ENCODE measurements at places on chromosomes 12 and 14.

DNA sequence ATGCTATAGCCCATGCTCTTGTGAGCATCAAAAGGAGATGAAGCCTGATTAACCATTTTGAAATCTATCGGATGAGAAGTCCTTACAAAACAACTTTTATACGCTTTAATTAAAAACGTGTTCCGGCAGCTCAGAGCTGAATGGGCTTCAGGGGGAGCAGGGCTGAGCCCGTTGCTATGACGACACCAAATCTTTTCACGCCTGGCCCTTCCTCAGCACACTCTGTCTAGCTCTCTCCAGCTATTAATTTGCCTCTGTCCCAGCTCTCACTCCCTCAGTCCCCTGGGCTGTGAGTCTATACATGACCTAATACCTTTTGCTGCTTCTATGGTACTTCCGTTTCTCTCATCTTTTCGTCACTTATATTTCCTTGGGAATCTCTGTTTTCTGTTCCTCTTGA, 15.8 kb downstream of the FOXA1 start:
- DNase-seq = no peak

DNA sequence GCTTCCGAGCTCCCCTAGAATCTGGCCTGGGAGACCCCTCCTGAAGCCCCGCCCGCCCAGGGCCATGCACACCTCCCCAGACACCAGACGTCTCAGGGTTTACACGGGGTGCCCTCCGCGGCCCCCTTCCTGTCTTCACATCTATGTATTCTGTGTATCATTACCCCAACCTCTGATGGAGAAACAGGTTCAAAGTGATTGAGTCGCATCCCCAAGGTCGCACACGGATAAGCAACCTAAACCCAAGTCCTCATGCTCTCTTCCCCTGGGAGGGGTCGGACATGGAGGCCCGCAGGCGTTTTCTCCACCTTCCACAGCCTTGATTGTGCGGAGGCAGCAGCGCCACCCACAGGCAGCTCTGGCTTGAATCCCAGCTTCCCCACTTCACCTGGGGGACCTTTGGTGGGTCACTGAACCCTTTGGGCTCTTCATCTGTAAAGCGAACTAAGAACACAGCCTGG, 237.3 kb downstream of the BCL11B start:
- no peak for DNase-seq

- peak; percentile 64 for DNase-seq
Measured at GRCh38 chr12:69639400-69640016, 28.8 kb upstream of the LRRC10 start.

DNA sequence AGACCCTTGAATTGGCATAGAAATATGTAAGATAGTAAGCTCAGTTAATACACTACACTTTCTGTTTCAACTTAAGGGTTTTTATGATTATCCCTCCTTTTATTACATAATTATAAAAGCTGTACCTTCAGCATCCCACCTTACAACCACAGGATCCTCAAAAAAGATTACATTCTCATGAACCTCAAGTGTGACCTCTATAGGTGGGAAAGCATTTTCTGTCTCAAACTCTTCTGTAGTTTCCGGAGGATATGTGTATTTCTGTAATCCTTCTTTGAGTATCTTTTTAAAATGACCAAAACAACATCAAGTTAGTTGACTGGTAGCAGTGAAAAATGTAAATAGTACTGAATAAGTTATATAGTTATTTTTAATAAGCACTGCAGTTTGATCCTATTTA, 75.9 kb downstream of the DNAI7 start:
- DNase-seq = no peak

DNA sequence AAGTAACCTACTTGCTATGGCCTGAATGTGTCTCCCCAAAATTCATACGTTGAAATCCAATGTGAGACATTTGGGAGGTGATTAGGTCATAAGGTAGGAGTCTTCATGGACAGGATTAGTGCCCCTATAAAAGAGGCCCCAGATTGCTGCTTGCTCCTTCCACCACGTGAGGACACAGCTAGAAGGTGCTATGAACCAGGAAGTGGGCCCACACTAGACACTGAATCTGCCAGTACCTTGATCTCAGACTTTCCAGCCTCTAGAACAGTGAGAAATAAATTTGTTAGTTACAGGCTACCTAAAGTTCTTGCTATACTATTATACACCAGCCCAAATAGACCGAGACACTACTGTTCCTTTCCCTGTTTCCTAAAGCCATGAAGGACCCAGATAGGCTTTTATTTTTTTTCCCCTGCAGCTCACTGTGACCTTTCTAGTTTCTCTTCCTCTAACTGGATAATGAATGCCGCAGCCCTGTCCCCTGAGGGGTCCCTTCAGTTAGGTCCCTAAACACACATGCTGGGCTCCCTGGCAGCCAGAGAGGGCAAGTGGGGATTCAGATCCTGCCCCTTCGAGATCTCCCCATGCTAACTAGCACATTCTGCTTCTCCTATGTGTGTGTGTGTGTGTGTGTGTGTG, 19.3 kb downstream of the SLC25A3 start:
- DNase-seq = no peak

- DNase-seq = peak; percentile 20
Measured at GRCh38 chr12:109264095-109264942, 44.8 kb downstream of the FOXN4 start.

DNA sequence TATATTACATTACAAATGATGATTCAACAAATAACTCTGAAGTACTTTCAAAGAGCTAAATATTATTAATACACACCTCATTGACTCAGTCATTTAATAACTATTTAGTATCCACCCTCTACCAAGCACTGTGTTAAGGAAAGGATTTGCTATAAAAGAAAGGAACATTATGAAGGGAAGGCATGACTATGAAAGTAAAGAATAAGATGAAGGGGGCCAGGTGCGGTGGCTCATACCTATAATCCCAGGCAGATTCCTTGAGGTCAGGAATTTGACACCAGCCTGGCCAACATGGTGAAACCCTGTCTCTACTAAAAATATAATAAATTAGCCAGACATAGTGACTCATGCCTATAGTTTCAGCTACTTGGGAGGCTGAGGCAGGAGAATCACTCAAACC, 107.9 kb downstream of the PLCZ1 start:
- DNase-seq = no peak

- DNase-seq = no peak
Measured at GRCh38 chr14:83826838-83827237, 1703.1 kb upstream of the FLRT2 start.

GRCh38 chr14:79841433-79841832, 369.9 kb downstream of the DIO2 start:
- no peak for DNase-seq

DNA sequence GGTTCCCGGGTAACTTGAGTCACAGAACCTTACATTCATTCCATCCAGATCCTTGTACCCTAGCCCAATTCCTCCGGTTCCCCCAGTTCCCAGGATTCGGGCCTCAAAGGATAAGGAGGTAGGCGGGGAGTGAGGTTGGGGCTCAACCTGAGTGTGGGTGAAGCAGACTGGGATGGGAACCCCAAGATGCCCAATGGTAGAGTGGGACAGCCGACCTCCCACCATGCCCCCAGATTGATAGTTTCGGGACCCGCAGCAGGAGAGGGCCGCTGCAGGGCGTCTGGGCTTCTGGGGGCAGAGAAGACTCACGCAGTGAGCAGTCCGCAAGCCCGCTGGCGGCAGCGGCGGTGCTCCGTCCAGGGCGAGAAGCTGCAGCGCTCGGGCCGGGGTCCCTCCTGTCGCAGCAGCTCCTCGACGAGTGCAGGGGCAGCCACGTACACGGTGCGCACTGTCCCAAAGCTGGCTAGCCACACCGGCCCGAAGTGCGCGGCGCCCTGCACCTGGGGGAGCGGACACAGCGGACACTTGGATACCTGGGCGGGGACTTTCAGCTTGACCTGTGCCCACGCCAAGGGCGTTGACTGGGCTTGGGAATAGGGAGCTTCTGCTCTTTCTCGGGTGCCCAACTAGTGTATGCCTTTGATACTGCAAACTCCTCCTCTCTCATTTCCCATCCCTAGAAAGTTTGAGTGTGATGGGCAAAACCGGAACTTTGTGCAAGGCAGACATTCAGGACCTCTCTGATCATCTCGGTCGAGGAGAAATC, 997 bp downstream of the CYP27B1 start:
- no peak for DNase-seq

GRCh38 chr12:93247313-93247991, 130.3 kb upstream of the NUDT4 start:
- DNase-seq = no peak

GRCh38 chr12:46945591-46945990, 119.8 kb upstream of the SLC38A4 start:
- no peak for DNase-seq

DNA sequence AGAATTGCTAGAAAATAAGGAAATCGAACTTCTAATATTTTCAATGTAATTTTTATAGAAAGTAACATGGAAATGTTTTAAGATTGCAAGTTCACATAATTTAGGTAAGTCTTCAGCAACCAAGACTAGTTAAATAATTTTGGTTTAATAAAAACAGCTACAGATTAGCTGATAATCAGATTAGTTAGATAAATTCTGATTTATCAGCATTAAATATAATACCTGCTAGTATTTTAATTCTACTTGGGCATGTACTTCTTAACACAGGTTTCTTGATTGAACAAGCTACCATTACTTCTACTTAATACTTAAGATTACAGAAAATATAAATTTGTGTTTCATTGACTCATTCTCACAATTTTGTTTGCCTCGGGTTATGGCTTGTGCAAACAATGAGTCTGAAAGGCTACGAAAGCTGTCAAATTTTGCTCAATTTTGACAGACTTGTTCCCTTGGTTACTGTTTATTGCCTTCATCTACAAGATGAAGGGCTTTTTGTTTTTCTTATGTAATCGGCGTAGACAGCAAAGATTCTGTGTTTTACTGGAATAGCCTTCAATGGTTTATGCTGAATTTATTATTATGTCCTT, 116.1 kb upstream of the NUDT4 start:
- DNase-seq = no peak

DNA sequence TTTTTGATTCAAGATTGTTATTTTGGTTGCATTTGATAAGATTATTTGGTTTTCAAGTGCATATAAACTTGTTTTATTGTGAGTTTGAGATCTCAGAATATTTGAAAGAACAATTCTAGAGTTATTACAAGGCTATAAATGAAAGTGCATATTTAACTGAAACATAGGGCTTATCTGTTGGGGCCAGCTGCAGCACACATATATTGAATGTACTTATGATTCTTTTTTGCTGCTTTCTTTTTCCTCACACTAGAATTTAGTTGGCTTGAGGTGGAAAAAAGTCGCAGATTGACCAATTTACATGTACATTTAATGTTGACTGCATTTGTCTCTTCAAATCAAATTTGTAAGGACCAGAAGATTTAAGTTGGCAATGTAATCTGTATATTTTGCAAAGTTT, 88.0 kb downstream of the PCNX1 start:
- DNase-seq = no peak

GRCh38 chr12:114614040-114614439, 69.9 kb downstream of the TBX3 start:
- no peak for DNase-seq

DNA sequence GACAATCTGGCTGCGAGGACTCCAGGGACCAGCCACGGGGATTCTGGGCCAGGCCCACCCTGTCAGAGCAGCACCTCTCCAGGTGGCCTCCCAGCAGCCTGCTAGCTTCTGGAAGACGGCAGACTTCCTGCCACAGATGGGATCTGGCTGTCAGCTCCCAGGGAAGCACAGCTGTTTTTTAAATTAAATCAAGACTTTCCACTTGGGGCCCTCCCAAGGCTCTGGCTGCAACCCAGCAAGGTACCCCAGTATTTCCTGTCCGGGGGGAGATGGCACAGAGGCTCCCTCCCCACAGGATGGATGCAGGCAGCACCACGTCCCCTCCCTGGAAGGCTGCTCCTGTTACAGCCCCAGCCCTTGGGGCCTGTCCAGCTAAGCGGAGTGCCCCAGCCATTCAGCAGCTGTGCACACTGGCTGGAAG, 56.9 kb downstream of the ACTN1 start:
- DNase-seq = no peak

DNA sequence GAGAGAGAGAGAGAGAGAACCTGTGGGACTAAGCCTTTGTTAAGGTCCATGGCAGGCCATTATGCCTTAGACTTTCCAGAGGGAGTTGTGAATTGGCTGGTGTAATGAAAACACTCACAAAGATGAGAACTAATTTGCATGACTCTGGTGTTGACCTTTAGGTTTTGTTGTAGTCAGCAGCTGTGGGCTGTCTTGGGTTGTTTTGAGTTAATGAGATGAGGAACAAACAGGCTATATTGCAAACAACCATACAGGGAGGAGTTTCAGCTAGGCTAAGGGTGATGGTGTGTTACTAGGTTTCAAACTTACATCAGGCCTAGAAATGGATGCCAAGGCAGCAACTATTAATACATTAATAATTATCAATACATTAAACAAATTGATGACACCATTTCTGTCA, 26.3 kb downstream of the ATXN7L3B start:
- no peak for DNase-seq

DNA sequence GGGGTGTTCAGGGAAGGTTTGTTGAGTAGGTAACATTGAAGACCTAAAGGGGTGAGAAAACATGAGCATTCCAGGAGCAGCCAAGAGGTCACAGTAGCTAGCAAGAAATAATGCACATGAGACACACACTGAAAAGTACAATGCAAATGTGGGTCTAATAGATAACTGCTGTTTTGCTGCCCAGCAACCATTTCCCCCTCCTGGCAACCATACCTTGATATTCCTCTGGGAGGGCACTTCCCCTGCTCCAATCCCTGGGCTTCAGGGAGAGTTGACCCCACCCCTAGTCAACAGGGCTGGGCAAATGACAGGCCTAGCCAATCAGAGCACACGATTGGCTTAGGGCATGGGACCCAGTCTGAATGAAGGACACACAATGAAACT, 8.5 kb upstream of the ACTN1 start:
- DNase-seq = no peak

GRCh38 chr12:26116829-26117715, 7.8 kb downstream of the BHLHE41 start:
- no peak for DNase-seq

DNA sequence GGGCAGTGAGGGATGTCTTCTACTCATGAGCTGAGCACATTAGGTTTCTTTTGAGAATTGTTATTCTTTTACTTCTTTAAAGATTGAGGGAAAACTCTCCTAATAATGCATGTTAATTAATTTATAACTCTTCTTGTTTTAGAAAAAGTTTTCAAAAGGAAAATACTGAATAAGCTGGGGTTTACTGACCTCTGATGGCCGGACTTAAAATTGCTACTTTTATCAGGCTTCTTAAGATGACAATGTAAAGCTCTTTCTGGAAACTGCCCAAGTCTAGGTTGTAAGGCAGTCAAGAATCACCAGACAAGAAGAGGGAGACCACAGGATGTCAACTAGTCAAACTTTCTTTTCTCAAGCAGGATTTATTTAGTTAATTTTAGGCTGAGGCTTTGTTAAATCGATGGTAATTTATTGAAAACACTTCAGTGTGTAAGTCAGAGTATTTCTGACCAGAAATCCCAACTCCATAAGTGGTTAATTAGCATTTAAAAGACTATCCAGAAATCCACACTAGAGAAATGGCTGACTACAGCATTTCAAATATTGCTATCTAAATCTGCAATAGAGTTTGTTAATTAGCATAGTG, 82.1 kb downstream of the AVPR1A start:
- no peak for DNase-seq

- DNase-seq = peak; percentile 37
Measured at GRCh38 chr14:58298477-58299400, at the start of gene ARID4A. Gene ARID4A, plus strand, starts transcription at chr14:58298555. Its CDS starts 1,300 bp downstream, at chr14:58299855.

All from CD4-positive, alpha-beta T cell treated with Interleukin-10 for 1 hour (primary cell).